A549 (cell line): ENCODE measurements at places on chromosomes 6 and 20. TPM values are rescaled to one million over a fixed set of nuclear protein-coding genes. Genes with fewer than 3 reads are reported as not detected.

- no peak for DNase-seq
These were observed 10.0 kb downstream of the SNX5 start for GRCh38 chr20:17958373-17959256.

- no peak for DNase-seq
These were observed 268.9 kb downstream of the CDH4 start for GRCh38 chr20:61520893-61521460.

DNA sequence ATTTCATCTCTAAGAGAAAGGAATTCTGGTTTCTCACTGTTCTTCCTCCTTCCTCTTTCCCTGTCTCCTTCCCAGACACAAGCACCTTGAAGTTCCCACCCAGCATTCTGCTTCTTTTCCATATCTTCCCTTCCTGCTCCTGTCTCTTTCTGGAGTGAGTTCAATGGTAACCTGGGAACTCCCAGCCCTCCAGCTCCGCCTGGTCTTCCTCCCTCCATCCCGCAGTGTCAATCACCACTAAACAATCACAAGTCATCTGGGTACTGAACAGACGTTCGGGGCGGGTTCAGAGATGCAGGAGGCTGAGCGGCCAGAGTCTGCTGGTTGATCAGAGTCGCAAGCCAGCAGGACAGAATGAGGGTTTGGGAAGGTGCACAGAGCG, 7.7 kb downstream of the TTBK1 start:
- no peak for DNase-seq

- DNase-seq = no peak
These were observed 68.5 kb upstream of the TOP1 start for GRCh38 chr20:40960101-40960500.

- DNase-seq = no peak
These were observed 366.5 kb upstream of the ARID1B start for GRCh38 chr6:156410649-156411048.

GRCh38 chr6:37762806-37763205, 56.7 kb upstream of the ZFAND3 start:
- no peak for DNase-seq

- DNase-seq = no peak
These were observed 24.5 kb upstream of the CD83 start for GRCh38 chr6:14092838-14093789.

- no peak for DNase-seq
These were observed 27.0 kb downstream of the ZNF292 start for GRCh38 chr6:87182321-87182720.

- no peak for DNase-seq
These were observed 9.6 kb downstream of the RMND1 start for GRCh38 chr6:151442371-151442770.

- DNase-seq = peak; percentile 64
These were observed 1.3 kb upstream of the UNC5CL start for GRCh38 chr6:41040101-41040939.

DNA sequence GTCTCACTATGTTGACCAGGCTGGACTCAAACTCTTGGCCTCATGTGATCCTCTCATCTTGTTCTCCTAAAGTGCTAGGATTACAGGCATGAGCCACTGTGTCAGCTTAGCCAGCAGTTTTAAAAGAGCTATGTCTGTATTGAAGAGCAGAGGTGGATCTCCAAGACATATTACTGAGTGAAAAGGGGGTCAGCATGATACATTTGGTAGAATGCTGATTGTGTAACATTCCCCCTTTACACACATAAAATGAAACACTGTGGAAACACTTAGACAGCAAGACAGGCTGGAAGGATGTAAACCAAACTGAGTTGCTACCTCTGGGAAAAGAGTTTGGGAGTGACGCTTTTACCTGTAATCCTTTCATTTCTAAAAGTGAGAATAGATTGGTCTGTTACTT, 1.7 kb upstream of the RIPOR3 start:
- no peak for DNase-seq

DNA sequence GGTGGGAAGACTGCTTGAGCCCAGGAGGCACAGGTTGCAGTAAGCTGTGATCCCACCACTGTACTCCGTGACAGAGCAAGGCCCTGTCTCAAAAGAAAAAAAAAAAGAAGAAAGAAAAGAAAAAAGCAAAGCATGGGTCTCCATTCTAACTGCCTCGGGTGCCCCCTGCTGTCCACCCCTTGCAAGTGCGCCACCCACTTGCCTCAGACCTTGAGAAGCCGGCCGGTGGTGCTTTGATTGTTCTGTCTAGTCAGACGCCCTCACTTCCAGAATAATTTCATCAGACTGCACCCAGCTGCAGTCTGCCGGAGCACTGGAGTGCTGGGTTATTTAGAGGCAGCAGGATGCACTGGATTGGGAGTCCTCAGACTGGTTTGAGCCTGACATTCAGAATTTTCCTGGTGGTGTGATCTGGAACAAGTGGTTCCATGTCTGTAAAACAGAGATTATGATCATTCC, 17.6 kb upstream of the TM9SF4 start:
- peak; percentile 63 for DNase-seq

GRCh38 chr20:5569021-5569420, 181.2 kb upstream of the SHLD1 start:
- peak; percentile 52 for DNase-seq

DNA sequence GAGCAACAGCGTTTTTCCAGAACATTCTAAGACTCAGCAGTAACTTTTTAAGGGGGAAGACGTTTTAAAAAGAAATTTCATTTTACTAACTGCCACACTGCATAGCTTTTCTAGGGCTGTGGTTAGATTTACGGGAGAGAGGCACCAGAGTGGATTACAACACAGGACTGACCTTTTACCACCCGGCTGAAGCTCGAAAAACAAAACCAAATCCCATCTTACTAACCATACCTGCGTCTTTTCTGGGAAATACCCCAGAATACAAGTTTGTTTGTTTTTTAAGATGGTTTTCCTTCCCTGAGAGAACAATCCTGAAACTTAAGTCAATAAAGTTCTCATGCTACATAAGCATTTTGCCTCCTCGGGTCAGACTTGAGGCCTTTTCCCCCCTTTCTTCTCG, 209.3 kb upstream of the SOX4 start:
- DNase-seq = peak; percentile 26

GRCh38 chr20:20956513-20956931, 149.6 kb downstream of the LINC00237 start:
- no peak for DNase-seq

DNA sequence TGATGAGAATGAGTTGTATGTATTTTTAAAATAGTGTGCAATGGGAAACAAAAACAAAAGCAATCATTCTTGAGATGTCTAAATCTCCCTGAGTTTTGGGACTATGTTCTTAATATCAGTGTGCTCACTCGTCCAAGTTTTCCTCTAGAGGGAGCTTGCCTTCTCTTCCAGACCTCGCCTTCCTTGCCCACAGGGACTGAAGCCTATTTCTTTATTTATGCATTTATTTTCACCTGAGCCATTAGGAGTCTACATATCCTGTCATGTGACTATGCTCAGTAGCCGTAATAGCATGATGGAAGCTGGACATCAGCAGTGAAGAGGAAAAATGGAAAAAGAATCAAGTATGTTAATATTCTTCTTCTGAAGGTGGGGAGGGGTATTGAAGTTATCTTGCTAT, 131.2 kb downstream of the SH3BGRL2 start:
- no peak for DNase-seq

Gene PARD6B
- 2.7 to 3.1 TPM (median 2.8 TPM) in 3 replicates for polyA plus RNA-seq

Gene VARS2
- polyA plus RNA-seq = 12.4 to 15.2 TPM (median 15.0 TPM) in 3 replicates

Gene VIP
- polyA plus RNA-seq = not detected in 3 replicates

Gene ABHD16B
- not detected in 3 replicates for polyA plus RNA-seq
